ENCODE measurements at places on chromosomes 7 and 10. TPM values are rescaled to one million over a fixed set of nuclear protein-coding genes. Genes with fewer than 3 reads are reported as not detected.

GRCh38 chr7:131027287-131027773, 293.3 kb upstream of the KLF14 start:
- H3K36me3 ChIP-seq: no peaks in the 10 kb centered on the region
- H3K4me3 ChIP-seq: peak overlapping the region; percentile 46
- H3K4me1 ChIP-seq: peaks cover 82% of the 10 kb centered on the region
- DNase-seq: no peak
- peaks cover 7% of the 10 kb centered on the region for H3K27me3 ChIP-seq

THSD7A gene
- not detected for polyA plus RNA-seq

DNA sequence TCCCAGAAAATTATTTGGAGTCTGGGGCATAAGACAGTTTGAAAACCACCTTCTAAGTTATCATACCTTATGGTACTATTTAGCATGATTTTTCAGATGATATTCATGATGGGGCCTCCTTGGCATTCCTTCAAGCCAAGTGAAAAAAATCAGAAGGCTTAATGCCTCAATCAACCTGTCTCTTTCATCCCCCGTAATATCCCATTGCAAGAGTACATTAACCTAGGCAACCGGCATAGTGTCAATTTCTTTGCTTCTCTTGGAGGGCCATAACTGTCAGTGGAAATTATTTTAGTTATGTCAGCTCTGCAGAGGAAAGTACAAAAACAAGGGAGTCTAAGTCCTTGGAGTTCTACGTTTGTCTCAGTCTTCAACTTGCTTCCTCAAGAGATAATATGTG, 43.4 kb downstream of the INHBA start:
- no peak overlapping the region for H3K27ac ChIP-seq
- H3K4me1 ChIP-seq: no peaks in the 10 kb centered on the region
- no peak for DNase-seq
- no peak overlapping the region for H3K4me3 ChIP-seq

GRCh38 chr10:76086761-76087639, 655.6 kb downstream of the LRMDA start:
- no peak overlapping the region for H3K4me3 ChIP-seq
- H3K4me1 ChIP-seq: no peaks in the 10 kb centered on the region
- H3K27ac ChIP-seq: no peak overlapping the region
- H3K27me3 ChIP-seq: peaks cover 9% of the 10 kb centered on the region

- H3K27ac ChIP-seq: no peak overlapping the region
- H3K4me3 ChIP-seq: no peak overlapping the region
- DNase-seq: no peak
Measured at GRCh38 chr7:31443457-31443856, 70.4 kb upstream of the ITPRID1 start.

TLX1 gene
- polyA plus RNA-seq: not detected

DNA sequence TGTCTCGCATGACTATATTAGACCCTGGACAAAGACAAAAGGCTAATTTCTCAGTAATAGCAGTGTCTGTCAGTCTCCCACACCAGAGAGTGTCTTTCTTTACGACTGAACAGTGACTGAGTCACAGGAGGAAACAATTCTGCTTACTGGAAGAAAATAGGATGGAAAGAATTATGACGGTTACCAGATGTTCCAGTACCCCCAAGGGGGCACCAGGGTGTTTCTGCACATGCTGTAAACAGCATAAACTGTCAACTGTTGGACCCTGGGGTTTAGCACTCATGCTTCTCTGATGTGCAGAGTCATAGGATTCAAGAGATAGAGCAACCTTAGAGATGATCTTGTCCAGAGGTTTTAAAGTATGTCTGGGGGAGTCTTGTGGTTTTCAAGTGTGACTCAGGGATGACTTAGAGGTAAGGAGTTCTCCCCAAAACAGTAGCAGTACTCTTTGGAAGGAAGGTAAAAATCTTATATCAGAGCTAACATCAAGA, 291.7 kb downstream of the THSD7A start:
- H3K27ac ChIP-seq: no peak overlapping the region
- no peaks in the 10 kb centered on the region for H3K36me3 ChIP-seq
- no peak for DNase-seq
- H3K27me3 ChIP-seq: no peaks in the 10 kb centered on the region

DNA sequence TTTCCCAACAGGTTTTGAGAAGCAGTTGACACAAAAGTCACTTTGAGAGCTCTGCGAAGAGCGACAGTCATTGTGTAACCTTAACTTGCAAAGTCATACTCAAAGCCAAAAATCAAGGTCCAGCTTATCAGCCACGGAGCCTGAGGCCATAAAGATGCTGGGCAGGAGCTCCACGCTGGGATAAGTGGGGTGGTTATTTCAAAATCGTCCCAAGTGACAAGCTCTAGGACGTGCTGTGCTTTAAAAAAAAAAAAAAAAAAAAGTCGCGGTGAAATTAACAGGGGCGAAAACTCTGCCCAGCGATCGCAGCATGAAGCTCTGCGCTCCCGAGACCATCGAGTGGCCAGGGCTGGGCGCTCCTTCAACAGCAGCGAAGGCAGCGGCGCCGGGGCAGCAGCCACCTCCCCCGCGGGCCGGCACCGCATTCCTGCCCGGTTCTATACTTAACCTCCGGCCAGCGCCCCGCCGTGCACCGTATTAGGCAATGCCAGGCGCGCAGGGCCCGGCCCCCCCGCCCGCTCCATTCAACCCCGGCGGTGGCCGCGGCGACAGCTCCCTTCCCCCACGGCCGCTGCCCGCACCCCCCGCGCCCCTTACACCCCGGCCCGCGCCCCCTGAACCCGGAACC, 657 bp downstream of the HACD1 start:
- H3K36me3 ChIP-seq: no peaks in the 10 kb centered on the region
- peaks cover 9% of the 10 kb centered on the region for H3K4me1 ChIP-seq
- H3K4me3 ChIP-seq: peak overlapping the region; percentile 57
- no peak for DNase-seq

DNA sequence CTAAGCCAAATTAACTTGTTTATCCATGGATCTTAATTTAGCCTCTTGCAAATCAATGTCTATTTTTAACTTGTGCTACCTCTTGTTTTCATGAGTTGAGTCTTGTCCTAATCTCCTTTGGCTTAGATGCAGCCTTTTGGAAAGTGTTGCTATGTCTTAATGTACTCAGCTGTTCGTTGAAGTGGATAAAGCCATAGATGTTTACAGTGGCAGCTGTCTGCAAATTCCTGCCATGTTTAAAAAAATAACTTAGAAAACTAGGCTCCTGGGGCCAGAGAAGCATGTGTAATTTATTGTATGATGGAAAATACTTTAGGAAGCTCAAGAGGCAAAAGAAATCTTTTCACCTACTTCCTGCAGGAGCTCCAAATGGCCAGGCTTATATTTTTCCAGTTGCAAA, 253.1 kb upstream of the RHOBTB1 start:
- H3K27me3 ChIP-seq: no peaks in the 10 kb centered on the region
- H3K4me3 ChIP-seq: no peak overlapping the region
- no peaks in the 10 kb centered on the region for H3K4me1 ChIP-seq
- no peaks in the 10 kb centered on the region for H3K36me3 ChIP-seq

TYSND1 gene
- 16.6 TPM for polyA plus RNA-seq

RGR gene
- polyA plus RNA-seq: not detected

LIPF gene
- not detected for polyA plus RNA-seq

DNA sequence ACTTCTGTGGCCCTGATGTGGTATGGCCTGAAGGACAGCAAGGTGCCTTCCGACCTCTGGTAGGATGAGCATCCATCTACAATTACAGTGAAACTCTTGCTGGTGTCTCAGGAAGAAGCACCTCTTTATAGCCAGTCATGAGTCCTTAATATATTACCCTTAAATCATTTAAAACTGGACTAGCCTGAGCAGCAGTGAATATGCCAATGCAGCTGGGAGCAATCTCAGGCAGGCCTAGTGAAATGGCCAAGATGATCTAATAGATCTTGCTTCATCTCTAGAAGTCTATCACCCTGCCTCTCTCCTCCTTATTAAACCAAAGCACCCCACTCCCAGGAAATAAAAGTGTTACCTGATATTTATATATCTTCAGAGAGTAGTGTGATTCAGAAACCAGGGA, 66.7 kb upstream of the SORCS3 start:
- peaks cover 13% of the 10 kb centered on the region for H3K27me3 ChIP-seq
- no peaks in the 10 kb centered on the region for H3K4me1 ChIP-seq
- no peak overlapping the region for H3K4me3 ChIP-seq
- H3K36me3 ChIP-seq: no peaks in the 10 kb centered on the region

DNA sequence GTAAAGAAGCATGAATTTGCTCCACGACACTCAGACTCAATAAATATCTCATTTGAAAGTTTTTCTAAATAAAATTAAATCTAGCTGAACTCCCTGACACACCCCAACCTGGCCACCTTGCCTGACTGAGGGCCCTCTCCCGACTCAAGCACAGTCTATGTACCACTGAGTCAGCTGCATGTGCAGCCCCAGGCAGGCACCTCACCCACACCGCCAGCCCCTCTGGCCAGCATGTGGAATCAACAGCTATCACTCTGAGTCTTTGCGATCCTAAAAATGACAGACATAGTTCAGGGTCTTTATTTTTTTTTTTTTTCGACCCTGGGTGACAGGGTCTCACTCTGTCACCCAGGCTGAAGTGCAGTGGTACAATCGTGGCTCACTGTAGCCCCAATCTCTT, 35.2 kb downstream of the OAT start:
- H3K27ac ChIP-seq: no peak overlapping the region
- no peak overlapping the region for H3K4me3 ChIP-seq
- H3K4me1 ChIP-seq: no peaks in the 10 kb centered on the region
